Heart right ventricle (tissue), 16 donors: ENCODE measurements at places on chromosomes 3 and 15.

GRCh38 chr3:31546162-31546561, 13.4 kb downstream of the STT3B start:
- H3K4me3 ChIP-seq = no peak overlapping the region
- no peaks in the 10 kb centered on the region for H3K27me3 ChIP-seq
- H3K36me3 ChIP-seq = no peaks in the 10 kb centered on the region

DNA sequence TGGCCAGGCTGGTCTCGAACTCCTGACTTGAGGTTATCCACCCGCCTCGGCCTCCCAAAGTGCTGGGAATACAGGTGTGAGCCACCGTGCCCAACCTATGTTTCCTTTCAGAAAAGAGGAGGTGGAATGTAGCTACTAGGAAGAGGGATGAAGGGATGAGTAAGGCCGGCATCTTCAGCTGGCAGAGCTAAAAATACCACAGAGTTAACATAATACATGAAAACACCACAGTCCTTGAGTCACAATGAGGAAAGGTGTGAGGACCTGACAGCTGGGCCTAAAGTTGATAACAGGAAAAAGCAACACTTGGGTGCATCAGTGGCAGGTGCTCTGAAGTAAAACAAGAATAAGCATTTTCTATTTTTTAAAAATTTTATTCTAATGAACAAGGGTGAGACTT, 392.2 kb downstream of the DIPK2A start:
- no peak for DNase-seq
- H3K27ac ChIP-seq = no peak overlapping the region
- H3K36me3 ChIP-seq = no peaks in the 10 kb centered on the region
- no peaks in the 10 kb centered on the region for H3K4me1 ChIP-seq
- no peak overlapping the region for H3K4me3 ChIP-seq
- H3K27me3 ChIP-seq = no peaks in the 10 kb centered on the region

DNA sequence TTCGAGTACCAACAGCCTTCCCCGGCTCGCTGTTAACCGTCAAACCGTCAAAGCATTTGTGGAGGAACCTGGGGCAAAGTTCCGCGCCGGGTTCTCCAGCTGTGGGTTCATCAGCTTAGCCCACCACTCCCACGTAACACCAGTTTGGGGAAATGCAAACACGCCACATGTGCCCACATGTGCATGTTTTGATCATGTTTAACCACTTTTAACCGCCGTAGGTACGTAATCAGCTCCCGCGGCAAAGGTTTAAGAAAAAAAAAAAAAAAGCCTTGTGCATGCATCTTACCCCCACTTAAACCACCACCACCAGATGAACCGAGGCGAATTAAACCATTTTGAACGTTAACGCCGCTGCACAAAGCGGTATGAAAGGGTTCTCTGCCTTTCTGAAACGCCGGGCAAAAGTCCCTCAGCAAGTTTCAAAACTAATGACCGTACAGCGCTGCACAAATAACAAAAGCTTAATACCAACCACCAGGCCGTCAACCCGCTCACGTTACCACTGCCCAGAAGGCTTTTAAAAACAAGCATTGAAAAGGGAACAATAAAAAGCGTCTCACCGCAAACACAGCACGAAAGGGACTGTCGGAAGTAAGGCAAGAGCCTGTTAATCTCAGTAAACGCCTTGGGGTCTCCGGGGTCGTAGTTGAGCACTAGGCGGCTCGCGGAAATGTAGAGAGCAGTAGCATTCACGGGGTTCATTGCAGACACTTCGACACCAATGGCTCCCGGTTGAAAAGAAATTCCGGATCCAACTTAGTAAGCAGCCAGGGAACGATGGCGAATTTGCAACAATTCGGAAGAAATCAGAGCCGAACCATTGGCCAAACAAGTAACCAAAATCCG, 1.5 kb downstream of the MSL2 start:
- H3K27me3 ChIP-seq = no peaks in the 10 kb centered on the region
- peaks cover 49% of the 10 kb centered on the region for H3K4me1 ChIP-seq
- H3K27ac ChIP-seq = peak overlapping the region; percentile 100

DNA sequence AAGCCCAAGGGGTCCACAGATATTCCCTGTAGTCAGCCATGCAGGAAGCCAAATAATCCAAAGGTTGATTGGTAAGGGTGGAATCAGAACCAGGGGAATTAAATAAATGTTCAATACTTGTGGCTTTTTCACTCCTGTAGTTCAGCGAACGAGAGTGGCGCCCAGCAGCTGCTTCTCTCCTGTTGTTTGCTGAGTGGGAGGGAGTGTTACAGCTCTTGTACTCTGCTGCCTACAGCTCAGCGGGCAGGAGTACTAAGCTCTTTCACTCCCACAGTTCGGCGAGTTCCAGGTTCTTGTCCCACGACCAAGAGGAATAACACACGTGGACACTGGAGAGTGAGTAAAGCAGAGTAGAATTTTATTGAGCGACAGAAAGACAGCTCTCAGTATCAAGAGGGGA, 105.9 kb downstream of the MOBP start:
- no peak overlapping the region for H3K27ac ChIP-seq
- no peaks in the 10 kb centered on the region for H3K36me3 ChIP-seq
- no peak overlapping the region for H3K4me3 ChIP-seq

- H3K4me3 ChIP-seq = no peak overlapping the region
- H3K27me3 ChIP-seq = no peaks in the 10 kb centered on the region
- H3K36me3 ChIP-seq = peaks cover 43% of the 10 kb centered on the region
- H3K27ac ChIP-seq = peak overlapping the region; percentile 71
- no peak for DNase-seq
Measured at GRCh38 chr15:101023501-101024072, 104.4 kb downstream of the LRRK1 start.

GRCh38 chr3:148796799-148797198, 30.8 kb upstream of the CPB1 start:
- H3K27me3 ChIP-seq = no peaks in the 10 kb centered on the region
- H3K36me3 ChIP-seq = no peaks in the 10 kb centered on the region
- DNase-seq = no peak
- no peak overlapping the region for H3K4me3 ChIP-seq
- no peak overlapping the region for H3K27ac ChIP-seq
- H3K4me1 ChIP-seq = no peaks in the 10 kb centered on the region

- DNase-seq = no peak
- H3K27me3 ChIP-seq = no peaks in the 10 kb centered on the region
Measured at GRCh38 chr3:114496874-114497273, 203.0 kb downstream of the TIGIT start.

DNA sequence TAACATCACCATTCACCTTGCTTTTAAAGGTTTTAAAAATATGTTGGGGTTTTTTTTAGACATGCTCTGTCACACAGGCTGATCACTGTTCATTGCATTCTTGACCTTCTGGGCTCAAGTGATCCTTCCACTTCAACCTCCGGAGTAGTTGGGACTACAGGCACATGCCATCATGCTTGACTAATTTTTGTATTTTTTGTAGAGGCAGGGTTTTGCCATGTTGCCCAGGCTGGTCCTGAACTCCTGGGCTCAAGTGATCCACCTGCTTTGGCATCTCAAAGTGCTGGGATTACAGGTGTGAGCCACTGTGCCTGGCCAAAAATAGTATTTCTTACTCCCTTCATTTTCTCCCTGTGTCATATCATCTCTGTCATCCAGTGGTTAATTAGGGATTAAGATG, 101.4 kb downstream of the PIK3R4 start:
- no peaks in the 10 kb centered on the region for H3K4me1 ChIP-seq
- H3K27ac ChIP-seq = no peak overlapping the region
- H3K4me3 ChIP-seq = no peak overlapping the region

- H3K27ac ChIP-seq = peak overlapping the region; percentile 32
- H3K4me1 ChIP-seq = peaks cover 22% of the 10 kb centered on the region
- no peaks in the 10 kb centered on the region for H3K36me3 ChIP-seq
- no peak for DNase-seq
- peaks cover 18% of the 10 kb centered on the region for H3K27me3 ChIP-seq
Measured at GRCh38 chr3:169133178-169134161, 530.0 kb downstream of the MECOM start.

GRCh38 chr3:67798412-67798811, 144.0 kb upstream of the SUCLG2 start:
- H3K4me3 ChIP-seq = no peak overlapping the region
- no peaks in the 10 kb centered on the region for H3K4me1 ChIP-seq
- no peaks in the 10 kb centered on the region for H3K27me3 ChIP-seq
- H3K27ac ChIP-seq = no peak overlapping the region
- no peak for DNase-seq

GRCh38 chr15:97993310-97993738, 32.8 kb downstream of the ARRDC4 start:
- no peaks in the 10 kb centered on the region for H3K27me3 ChIP-seq
- no peaks in the 10 kb centered on the region for H3K36me3 ChIP-seq
- H3K4me1 ChIP-seq = peaks cover 11% of the 10 kb centered on the region
- no peak overlapping the region for H3K4me3 ChIP-seq
- DNase-seq = peak; percentile 31

GRCh38 chr3:171000281-171000680, 26.2 kb downstream of the SLC2A2 start:
- no peak overlapping the region for H3K27ac ChIP-seq
- no peak for DNase-seq

DNA sequence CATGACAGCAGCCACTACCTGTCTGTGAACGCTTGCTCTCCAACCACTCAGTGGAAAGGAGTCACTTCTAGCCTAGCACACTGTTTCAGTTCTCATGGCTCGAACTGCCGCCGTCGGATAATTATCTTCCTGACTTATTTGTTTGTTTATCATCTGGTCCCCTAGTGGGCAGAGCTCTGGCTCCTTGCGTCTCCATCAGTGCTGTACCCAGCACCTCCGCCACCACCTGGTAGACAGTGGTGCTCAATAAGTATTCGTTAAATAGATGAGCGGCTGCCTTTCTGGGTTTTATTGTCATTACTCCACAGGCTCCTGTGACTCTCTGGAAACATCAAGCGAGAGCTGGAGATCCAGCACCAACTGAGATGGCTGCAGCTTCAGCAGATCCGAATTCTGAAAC, 297.5 kb downstream of the NTRK3 start:
- H3K27me3 ChIP-seq = no peaks in the 10 kb centered on the region
- no peaks in the 10 kb centered on the region for H3K36me3 ChIP-seq
- peaks cover 10% of the 10 kb centered on the region for H3K4me1 ChIP-seq
- DNase-seq = no peak
- no peak overlapping the region for H3K27ac ChIP-seq
- H3K4me3 ChIP-seq = no peak overlapping the region

DNA sequence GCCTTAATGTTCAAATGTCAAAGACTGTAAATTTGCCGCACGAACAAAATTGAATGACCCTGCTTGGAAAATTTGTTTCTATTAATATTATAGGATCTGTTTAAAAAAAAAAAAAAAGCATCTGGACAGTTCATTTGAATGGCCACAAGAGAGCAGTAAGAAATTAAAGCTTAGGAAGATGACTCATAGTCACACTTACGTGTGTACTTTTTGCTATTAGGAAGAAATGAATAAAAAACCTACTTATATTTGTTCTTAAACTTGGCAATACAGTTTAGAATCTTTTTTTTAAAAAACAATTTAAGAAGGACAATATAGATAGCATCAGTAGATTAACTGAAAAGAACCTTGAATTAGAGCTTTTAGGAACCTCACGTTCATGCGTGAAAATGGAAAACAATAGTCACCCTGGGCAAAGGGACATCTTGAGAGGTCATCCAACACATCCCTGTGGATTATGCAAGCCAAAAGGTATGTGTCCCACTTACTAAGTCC, 621.8 kb downstream of the MECOM start:
- H3K36me3 ChIP-seq = no peaks in the 10 kb centered on the region
- no peaks in the 10 kb centered on the region for H3K27me3 ChIP-seq
- H3K27ac ChIP-seq = no peak overlapping the region
- no peak overlapping the region for H3K4me3 ChIP-seq
- no peaks in the 10 kb centered on the region for H3K4me1 ChIP-seq
- no peak for DNase-seq

- H3K4me3 ChIP-seq = no peak overlapping the region
- no peaks in the 10 kb centered on the region for H3K27me3 ChIP-seq
- no peaks in the 10 kb centered on the region for H3K4me1 ChIP-seq
- H3K27ac ChIP-seq = no peak overlapping the region
- no peaks in the 10 kb centered on the region for H3K36me3 ChIP-seq
Measured at GRCh38 chr3:32340039-32340438, 51.6 kb upstream of the CMTM7 start.

- H3K36me3 ChIP-seq = no peaks in the 10 kb centered on the region
- H3K27ac ChIP-seq = no peak overlapping the region
- no peaks in the 10 kb centered on the region for H3K4me1 ChIP-seq
Measured at GRCh38 chr15:27438403-27439375, 467.7 kb downstream of the GABRG3 start.

DNA sequence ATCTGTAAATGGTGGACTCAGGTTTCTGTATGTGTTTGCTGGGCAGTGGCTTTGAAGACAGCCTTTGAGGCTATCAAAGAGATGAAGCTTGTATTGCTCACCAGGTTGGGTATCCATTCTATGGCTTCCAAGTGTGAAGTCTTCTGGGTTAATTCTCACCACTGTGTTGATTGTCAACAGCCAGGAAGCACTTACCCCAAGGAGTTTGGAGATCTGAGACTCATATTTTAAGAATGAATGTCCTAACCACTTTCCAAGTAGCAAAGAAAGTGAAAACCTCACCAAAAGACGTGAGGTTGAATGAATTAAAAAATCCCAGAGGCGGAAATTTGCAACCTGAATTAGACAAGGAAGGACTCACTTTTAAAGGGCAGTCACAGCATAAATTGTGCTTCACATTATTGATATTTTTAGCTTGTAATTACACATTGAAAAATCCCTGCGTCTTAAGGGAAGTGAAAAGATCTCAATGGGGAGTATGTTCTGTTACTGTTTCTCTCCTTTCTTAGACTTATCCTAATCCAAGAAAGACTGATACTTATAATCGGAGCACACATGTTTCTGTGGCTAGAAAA, 304.0 kb upstream of the TPRG1 start:
- H3K36me3 ChIP-seq = no peaks in the 10 kb centered on the region
- H3K27ac ChIP-seq = no peak overlapping the region
- DNase-seq = no peak
- no peaks in the 10 kb centered on the region for H3K27me3 ChIP-seq
- H3K4me1 ChIP-seq = peaks cover 17% of the 10 kb centered on the region

DNA sequence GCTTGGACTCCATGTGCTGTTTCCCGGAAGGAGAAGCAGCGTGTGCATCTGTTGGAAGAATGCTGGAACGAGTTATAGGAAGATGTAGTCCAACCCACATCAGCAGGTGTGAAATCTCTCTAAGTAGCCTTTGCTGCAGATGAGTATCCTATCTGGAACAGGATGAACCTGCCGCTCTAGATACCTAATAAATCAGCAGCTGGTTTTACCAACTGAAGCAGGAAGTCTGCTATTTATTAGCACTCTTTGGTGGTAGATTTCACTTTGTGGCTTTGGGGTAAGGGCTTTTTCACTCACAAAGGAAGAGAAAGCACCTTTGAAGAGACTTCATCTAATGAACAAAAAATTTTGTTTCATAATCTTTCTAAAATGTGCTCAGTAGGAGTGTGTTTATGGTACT, 66.4 kb downstream of the DCUN1D1 start:
- DNase-seq = no peak
- no peak overlapping the region for H3K4me3 ChIP-seq
- H3K27ac ChIP-seq = no peak overlapping the region
- no peaks in the 10 kb centered on the region for H3K36me3 ChIP-seq
- no peaks in the 10 kb centered on the region for H3K27me3 ChIP-seq

- peak; percentile 16 for DNase-seq
- H3K4me1 ChIP-seq = peaks cover 10% of the 10 kb centered on the region
- no peaks in the 10 kb centered on the region for H3K27me3 ChIP-seq
- no peak overlapping the region for H3K27ac ChIP-seq
- H3K4me3 ChIP-seq = no peak overlapping the region
Measured at GRCh38 chr3:30188713-30189112, 417.7 kb upstream of the TGFBR2 start.
